Omental fat pad (tissue), 4 donors: ENCODE measurements at places on chromosomes 13 and 19.
A peak's percentile ranks its signal among the peaks of the same experiment; 100 is the strongest.

- DNase-seq: no peak
These were observed 361.5 kb downstream of the RFC3 start for GRCh38 chr13:34179481-34179880.

GRCh38 chr19:20244356-20244755 lies 77.3 kb downstream of the ZNF486 start:
- DNase-seq: no peak

DNA sequence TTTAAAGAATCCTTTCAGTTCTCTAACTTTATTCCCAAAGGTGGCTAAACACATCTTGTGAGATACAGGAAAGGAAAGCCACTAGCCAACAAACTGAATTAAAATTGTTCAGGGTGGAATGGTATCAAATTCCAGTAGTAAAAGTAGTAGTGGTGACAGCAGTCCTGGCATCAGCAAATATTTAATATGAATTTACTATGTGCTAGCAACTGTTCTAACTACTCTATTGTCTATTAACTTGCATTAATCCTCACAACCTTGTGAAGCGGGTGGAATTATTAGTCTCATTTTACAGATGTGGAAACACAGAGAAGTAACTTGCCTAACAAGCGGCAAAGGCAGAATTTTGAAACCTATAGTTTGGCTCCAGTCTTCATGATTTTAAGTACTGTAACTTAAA lies 130.1 kb downstream of the KLF12 start:
- no peak for DNase-seq

DNA sequence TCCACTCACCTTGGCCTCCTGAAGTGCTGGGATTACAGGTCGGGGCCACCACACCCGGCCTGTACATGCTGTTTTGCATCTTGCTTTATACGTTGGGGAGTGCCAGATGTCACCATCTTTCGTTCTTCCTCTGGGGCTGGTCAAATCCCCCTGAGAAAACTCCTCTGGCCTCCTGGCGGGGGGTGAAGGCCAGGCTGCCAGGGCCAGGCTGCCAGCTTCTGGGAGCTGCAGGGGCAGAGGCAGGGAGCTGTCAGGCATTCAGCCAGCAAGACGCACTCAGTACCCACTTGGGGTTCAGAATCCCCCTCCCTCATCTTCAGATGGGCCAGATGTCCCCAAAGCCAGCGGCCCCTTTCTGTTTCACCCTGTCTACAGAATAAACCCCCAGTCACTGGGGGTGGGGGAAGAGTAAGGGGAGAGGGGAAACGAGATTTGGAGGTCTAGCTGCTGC lies 16.1 kb downstream of the ZSWIM9 start:
- no peak for DNase-seq

DNA sequence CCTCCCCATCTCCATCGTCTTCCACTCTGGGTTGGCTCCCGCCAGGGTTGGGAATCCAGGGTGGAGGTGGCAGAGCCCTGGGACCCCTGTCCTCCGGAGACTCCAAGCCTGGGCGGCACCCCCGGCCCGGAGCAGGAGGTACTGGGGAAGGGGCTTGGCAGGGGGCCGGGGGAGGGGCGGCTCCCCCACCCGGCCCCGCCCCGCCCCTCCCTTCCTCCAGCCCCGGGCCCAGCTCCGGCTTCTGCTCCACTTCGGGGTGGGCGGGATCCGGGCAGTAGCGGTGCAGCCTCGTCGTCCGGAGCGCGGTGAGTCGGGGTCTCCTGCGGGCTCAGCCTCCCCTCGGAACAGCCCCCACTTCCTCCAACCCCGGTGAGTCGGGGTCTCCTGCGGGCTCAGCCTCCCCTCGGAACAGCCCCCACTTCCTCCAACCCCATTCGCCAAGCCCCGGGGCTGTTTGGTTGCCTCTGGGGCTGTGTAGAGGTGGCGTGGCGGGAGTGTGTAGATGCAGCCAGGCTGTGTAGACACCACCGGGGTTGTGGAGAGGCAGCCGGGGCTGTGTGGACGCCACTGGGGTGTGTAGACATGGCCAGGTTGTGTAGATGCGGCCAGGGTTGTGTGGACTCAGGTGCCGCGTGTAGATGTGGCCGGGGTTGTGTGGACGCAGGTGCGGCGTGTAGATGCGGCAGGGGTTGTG lies at the start of gene TMPRSS9:
Gene TMPRSS9, plus strand, starts transcription at position 274 of the 694 bp plus-strand sequence. CDS start 29,521 bp downstream, outside the sequence.
- DNase-seq: no peak

DNA sequence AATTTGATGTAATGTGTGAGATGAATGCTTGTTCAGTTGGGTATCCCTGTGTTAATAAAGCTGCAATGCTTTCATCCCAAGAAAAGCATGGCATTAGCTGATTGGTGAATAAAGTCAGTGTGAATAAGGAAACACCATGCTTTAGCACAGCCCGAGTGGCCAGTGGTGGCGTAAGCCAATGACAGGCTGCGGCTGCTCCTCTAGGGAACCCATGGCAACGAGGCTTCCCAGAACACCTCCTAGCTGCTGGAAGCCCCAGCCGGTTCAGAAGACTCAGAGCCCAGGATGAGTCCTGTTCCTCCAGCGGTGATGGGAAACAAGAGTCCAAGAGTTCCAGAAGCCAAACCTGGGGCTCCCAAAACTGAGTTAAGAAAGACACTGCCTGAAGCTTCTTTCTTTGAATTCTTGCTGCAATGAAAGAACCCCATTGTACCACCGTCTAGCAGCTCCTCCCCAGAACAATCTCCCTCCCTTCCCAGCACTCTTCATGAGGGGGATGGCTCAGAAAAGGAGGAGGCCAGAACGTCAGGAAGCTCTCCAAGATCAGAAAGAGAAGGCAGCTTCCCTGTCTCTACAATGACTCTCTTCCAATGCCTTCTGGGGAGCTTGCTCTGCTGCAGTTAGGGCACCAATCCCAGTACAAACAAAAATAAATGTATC lies 58.2 kb downstream of the TSHZ3 start:
- DNase-seq: no peak

GRCh38 chr13:108477376-108477775 lies 152.0 kb upstream of the MYO16 start:
- no peak for DNase-seq

DNA sequence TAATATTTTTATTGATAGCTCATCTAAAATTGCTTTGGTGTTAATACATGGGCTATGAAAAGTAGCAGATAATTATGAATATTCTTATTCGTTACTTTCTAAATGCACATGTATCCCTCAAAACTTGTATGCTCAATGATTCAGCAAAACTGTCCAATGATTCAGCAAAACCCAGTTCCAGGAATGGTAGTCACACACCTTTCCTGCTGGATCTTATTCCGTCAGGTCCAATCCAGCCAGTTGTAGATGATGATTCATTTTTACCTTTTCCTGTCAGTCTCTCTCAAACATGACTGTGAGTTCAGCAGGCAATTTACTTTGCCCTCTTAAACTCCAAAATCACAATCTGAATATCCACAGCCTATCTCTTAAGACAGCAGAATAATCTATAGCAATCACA lies 1082.6 kb downstream of the EFNB2 start:
- DNase-seq: no peak

- no peak for DNase-seq
These were observed 154.5 kb upstream of the SOX1 start for GRCh38 chr13:111912453-111912866.

DNA sequence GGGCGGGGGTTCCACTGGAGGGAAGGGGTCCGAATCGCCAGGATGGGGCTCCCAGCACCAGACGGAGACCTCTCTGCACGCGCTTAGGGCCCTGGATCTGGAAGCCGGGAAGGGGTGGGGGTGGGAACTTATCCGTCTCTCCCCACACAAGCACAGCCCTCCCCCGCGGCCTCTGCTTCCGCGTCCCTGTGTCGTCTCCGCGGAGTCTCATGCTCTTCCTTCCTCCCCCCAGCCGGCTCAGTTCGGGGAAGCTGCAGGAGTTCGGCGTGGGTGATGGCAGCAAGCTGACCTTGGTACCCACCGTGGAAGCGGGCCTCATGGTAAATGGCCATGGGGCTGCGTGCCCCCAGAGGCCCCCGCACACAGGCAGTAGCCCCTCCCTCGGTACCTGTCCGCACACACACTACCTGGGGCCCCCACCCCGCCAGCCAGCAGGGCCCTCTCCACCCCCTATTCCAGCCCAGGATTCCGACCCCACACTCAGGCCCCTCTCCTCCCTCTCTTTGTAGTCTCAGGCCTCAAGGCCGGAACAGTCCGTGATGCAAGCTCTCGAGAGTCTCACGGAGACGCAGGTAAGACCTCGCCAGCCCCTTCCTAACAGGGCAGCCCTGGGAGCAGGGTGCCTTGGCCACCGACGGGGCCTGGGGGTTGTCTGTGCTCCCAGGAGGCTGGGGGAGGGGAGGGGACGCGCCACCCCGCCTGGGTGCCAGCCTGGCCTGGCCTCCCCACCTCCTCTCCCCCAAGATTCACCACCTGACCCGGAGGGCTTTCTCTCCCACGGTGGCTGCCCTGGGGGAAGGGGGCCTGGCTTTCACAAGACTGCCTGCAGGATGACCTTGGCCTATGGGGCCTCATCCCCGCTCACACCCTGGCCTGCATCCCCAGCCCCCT lies 3.2 kb downstream of the MIDN start:
- no peak for DNase-seq

GRCh38 chr19:50327461-50328223 lies 1.5 kb downstream of the KCNC3 start:
- no peak for DNase-seq

- no peak for DNase-seq
These were observed 663 bp upstream of the SMAD9 start for GRCh38 chr13:36920616-36921185.

- DNase-seq: no peak
These were observed 868 bp upstream of the UBAC2 start for GRCh38 chr13:99199541-99200431.

- no peak for DNase-seq
These were observed 2.3 kb downstream of the PRAM1 start for GRCh38 chr19:8500158-8500557.

DNA sequence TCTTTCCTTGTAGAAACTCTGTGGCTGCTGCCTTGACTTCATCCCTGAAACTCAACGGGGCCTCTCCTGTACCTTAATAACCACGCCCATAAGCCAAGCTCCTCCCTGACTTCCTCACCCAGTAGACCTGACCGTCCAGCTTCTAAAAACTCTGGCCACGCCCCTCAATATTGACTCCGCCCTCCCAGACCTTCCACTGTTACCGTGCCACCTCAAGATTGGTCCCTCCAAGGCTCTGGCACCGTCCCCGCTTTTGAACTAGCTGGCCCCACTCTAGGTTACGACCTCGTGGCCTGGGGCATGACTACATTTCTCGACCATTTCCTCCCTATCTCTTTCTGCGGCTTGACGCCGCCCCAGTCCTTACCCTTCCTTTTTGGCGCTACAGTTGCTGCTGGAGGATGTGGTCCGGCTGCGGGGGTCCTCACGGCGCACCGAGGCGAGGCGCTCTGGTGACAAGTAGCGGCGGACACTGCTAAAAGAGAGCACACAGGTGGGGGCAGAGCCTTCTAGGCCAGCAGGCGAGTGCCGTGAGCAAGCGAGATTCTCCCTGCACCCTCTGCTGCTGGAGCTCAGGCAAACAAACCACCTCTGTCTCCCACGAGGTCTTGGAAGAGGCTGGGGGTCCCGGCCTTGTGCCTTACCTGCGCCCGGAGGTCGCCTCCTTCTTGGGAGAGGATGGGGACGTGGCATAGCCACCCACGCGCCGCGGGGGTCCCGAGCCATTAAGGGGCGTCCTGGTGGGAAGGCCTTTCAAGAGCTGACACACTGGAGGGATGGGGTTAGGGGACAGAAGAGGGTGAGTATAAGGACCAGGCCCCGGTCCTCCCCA lies 2.3 kb upstream of the EML2 start:
- peak; percentile 70 for DNase-seq

DNA sequence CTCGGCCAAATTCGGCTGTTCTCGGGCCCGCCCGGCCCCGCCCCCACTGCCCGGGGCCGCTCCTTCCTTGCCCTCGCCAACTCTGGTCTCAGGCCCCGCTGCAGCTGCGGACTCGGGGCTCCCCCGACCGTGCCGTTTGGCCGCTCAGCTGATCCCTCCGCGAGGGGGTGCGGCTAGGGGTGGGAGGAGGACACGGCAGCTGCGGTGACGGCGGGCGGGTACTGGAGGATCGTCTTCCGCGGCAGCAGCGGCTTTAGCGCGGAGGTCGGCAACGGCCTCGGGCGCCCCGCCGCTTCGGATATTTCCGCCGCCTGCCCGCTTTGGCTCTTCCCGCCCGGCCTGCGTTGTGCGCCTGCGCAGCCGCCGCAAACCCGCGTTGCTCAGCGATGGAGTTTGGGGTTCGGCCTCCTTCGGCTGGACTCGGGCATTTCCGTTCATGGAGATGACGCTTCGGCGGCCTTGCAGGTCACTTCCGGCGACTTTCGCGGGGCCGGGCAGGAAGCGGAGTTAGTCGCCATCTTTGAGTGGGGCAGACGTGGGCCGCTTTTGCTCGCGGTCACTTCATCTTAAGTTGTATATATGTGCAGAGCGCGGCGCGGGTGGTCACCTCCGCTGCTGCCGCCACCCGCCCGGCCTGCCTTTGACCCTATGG lies 338 bp upstream of the UBE2M start:
- peak; percentile 98 for DNase-seq

DNA sequence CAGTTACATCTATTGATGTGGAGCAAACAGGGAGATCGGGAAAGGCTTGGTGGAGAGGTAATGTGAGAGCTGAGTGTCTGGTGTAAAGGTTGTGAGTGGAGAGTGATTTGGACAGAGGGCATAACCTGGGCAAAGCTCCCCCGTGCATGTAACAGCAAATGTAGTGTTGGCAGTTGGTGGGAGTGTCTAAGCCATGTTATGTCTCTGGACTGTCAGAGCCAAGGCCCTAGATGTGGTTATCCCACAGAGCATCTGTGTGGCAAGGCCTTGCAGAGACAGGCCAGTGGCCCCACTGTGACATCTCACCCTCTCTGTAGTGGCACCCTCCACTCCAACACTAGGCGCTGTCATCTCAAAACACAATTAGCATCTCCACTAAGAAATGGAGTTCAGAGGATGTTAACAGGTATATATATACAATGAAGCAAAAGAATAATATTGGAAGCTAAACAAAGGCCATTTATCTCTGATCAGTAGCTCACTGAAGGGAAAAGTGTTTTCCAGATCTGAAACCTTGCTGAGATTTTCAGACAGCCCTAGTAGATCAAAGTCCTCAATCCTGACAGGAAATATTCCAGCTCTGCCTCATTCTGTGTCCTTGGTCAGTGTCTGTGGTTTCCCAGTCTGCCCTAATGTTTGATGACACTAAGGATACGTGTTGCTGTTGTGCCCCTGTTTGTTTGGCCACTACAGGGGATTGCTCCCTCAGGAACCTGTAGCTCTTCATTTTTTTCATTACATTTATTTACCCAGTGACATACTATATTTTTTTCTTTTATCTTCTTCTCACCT lies 20.2 kb downstream of the POLR1D start:
- DNase-seq: no peak

GRCh38 chr19:27691991-27692390 lies 1521.0 kb downstream of the UQCRFS1 start:
- no peak for DNase-seq

GRCh38 chr13:112105244-112105681 lies 38.3 kb downstream of the SOX1 start:
- DNase-seq: no peak

GRCh38 chr13:92136449-92137155 lies 738.2 kb downstream of the GPC5 start:
- no peak for DNase-seq

DNA sequence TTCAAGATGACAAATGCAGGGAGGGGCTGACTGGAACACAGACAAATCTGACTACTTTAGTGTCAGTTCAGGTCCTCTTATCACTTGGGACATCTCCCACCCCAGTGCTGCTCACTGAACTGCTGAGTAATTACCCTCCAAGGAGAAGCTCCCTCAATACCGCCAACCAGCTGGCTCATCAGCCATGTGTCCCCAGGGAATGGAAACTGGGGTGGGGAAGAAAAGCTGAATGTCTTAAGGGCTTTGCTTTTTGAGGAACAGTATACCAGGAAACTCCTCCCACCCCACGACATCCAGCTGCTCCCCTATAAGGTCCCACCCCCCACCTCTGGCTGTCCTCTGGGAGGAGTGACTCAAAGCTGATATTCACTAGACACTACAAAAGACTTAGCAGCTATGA lies 2.0 kb downstream of the ZNF823 start:
- no peak for DNase-seq
